Fibroblast of upper back skin (primary cell): ENCODE measurements at places on chromosomes 1 and 21.

- DNase-seq, result peak; percentile 10
Measured at GRCh38 chr1:160357286-160358002, 9.4 kb upstream of the NHLH1 start.

GRCh38 chr1:115112496-115113375 is 23.4 kb upstream of the TSPAN2 start:
- no peak for DNase-seq

- peak; percentile 32 for DNase-seq
Measured at GRCh38 chr1:244097523-244098405, 46.7 kb downstream of the ZBTB18 start.

DNA sequence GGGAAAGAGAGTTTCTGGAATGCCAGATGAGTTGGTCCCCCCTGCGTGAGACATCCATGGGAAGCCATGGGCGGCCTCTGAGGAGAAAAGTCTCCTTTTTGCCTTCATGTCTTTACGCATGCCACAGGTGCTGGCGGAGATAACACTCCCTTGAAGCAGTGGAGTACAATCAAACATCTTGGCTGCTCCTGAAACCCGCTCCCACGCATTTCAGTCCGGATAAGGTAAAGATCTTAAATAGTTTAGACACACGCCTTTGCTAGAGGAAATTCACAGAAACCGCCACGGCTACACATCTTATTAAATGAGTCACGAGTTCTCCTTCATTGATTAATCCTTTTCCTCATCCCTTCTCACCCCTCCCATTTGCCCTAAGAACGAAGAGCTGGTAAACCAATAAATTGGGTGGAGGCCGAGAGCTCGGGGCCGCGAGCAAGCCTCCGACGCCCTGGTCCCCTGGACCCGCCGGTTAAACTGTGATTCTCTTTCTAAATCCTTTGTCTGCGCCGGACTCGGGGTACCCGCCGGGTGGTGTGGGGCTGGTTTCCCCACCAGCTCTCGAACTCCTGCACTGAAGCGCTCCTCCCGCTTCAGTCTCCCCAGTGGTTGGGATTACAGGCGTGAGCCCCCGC is 6.6 kb upstream of the ZNF669 start:
- DNase-seq, result peak; percentile 17

DNA sequence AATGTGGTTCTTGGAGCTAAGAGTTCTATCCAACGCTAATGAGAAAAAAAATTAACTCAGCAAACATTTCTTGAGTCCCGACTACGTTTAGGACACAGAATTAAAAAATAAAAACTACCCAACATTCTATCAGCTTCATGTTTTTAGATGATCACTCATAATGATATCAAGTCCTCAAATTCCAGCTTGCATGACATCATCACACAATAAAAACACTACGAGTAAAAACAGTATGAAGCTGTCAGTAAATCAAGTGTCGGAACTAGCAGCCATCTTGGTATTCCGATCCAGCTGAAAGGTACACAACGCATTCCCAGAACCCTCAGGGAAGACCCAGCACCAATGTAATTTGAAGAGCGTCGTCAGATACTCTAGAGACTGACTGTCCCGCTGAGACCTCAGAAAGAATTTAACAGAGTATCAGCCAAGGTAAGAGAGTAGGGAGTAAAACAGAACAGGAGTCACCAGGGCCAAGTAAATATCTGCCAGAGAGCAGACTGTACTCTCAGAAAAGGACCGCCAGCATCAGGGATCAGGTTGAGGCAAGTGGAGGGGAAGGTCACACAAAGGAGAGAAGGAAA is 57.0 kb downstream of the NRIP1 start:
- no peak for DNase-seq

GRCh38 chr1:40153073-40153770 is 8.0 kb upstream of the RLF start:
- peak; percentile 54 for DNase-seq

- peak; percentile 75 for DNase-seq
Measured at GRCh38 chr1:170664093-170664827, at the start of gene PRRX1. TSS of gene PRRX1 (plus strand) at chr1:170664131. CDS start at chr1:170664219, 88 bp downstream.

GRCh38 chr1:9590201-9590600 is 1.5 kb downstream of the TMEM201 start:
- no peak for DNase-seq

- DNase-seq, result no peak
Measured at GRCh38 chr1:8203551-8203950, 114.4 kb upstream of the SLC45A1 start.

DNA sequence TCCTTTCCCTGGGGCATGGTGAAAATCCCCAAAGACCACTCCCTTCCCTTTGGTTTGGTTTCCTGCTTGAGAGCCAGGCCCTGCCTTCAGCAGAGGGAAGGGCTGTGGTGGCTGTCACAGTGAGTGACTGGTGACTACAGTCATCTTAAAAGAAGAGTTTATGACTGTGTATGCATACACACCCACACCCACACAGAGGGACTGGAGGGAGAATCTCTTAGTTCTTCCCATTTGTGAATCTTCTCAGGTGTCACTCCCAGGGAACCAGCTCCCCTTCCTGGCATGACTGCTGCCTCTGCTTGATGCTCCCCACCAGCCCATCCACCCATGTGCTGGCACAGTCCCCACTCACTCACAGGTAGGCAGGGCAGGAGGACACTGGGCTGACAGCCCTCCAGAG is 3.9 kb upstream of the KCNA2 start:
- DNase-seq, result no peak

DNA sequence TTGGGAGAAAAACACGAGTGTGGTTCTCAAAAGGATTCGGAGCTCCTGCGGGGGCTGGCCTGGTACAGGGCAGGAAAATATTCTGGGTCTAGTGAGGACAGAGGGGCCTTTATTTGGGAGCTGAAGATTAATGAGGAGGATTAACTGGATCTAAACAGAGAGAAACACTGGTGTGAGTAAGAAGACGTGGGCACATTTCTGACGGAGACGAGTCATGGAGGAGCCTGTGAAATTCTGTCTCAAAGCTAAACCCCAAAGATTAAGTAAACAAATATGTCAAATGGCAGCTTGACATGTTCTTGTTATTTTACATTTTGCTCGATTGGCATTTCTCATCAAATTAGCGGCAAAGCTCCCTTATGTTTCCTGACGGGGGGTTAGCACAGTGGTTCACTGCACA is 12.8 kb downstream of the PROK1 start:
- no peak for DNase-seq

DNA sequence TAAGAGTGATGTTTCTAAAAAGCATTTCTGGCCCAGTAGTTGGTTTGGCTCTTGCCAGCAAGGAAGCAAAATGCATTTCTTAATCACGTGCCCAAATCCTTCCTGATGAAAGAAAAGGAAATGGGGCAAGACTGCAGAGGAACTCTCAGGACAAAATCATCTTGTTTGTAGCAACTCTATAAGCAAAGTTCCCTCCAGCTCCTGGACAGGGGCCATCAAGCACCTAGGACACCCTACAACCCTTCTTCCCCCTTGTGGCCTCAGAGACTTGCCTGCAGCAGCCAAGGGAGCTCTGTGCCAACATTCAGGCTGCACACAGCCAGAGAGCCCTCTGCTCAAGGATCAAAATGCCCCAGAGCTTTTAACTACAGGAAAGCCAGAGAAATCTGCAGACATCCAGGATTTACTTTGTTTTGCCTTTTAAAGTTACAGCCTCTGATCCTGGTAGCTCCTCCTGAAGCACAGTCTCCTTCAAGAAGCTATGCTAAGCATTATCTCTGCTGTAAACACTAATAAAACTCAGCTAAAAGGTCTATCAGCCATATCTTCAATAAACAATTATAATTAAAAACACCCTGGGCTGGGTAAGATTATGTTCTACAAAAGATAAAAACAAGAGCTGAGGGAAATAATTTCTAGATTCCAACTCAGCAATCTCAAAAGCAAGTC is 105.0 kb downstream of the KIAA0319L start:
- peak; percentile 52 for DNase-seq

- DNase-seq, result no peak
Measured at GRCh38 chr1:151373196-151373595, 691 bp upstream of the SELENBP1 start.

GRCh38 chr21:32336711-32337110 is 38.1 kb downstream of the MRAP start:
- peak; percentile 60 for DNase-seq

DNA sequence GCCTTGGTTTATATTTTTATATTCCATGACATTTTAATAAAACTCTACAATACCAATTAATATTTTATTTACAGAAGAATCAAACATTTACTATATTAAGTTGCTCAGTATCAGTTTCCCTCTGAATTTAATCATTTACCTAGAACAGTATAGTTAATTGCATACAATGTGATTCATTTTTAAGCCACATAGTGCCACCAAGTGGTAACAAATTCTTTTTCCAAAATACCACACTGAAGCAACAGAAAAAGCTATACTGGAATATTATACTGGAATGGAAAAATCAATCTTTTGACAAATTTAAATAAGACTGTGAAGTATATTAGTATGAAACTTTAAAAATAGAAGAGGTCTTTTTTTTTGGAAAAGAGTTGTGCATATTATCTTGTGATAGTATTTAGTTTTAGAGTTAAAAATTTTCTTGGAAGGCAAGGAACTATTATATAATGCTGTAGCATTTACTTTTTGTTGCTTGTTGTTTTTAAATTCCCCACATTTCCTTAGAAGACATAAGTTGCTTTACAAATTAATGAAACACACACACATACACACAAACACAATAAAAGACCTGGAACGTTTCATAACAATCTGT is 57.3 kb downstream of the ZNF644 start:
- DNase-seq, result peak; percentile 24

DNA sequence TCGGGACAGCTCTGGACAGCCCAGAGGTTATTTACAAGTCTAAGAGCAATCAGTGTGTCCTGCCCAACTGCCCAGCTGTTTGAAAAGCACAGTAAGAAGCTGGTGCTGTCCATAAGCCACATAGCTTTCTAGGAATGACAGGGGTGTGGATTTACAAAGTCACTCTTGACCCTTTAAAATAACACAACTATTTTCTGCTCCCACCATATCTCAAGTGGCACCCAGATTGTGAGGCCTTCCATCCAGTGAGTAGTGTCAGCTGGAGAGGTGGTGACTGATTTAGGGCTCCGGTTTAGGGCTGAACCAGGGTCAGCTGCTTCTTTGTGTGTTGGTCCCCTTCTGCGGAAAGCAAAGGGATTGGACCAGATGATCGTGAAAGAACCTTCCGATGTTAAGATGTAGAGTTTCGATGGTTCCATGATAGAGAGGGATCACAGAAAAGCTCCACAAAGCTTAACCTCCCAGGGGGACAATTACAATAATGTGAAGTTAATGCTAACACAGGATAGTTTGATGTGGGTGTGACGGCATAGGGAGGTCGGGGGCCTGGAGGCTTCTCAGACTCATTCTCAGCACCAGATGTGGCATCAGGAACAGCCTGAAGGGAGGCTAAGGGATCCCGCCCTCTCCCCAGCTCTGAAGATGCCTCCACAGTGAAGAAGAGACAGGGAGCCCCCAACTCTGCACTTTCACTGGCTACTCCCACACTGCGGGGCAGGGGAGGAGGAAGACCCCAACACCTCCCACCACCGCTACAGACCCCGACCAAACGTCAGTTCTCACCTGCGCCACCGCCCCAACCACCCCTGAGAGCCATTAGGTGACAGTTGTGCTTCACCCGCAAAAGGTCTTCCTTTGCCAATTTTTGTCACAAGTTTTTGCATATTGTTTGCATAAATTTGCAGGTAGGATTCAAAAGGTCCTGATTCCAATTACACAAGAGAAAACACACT is 40.6 kb downstream of the LRRC3 start:
- no peak for DNase-seq

- peak; percentile 43 for DNase-seq
Measured at GRCh38 chr1:19361611-19362147, 49.6 kb downstream of the SLC66A1 start.

GRCh38 chr1:65904681-65905083 is 112.0 kb downstream of the PDE4B start:
- peak; percentile 9 for DNase-seq
